ENCODE measurements at places on chromosomes 3 and 15. TPM values are rescaled to one million over a fixed set of nuclear protein-coding genes. Genes with fewer than 3 reads are reported as not detected.

GRCh38 chr3:149085828-149086231 is 503 bp downstream of the HLTF start:
- DNase-seq: no peak

GRCh38 chr3:148879256-148879655 is 14.2 kb downstream of the CPA3 start:
- no peak for DNase-seq

PLA2G4B gene
- total RNA-seq: 1.5 TPM

- DNase-seq: no peak
These were observed 23.2 kb upstream of the SNRPA1 start for GRCh38 chr15:101318147-101318819.

ERICH6 gene
- not detected for total RNA-seq

DNA sequence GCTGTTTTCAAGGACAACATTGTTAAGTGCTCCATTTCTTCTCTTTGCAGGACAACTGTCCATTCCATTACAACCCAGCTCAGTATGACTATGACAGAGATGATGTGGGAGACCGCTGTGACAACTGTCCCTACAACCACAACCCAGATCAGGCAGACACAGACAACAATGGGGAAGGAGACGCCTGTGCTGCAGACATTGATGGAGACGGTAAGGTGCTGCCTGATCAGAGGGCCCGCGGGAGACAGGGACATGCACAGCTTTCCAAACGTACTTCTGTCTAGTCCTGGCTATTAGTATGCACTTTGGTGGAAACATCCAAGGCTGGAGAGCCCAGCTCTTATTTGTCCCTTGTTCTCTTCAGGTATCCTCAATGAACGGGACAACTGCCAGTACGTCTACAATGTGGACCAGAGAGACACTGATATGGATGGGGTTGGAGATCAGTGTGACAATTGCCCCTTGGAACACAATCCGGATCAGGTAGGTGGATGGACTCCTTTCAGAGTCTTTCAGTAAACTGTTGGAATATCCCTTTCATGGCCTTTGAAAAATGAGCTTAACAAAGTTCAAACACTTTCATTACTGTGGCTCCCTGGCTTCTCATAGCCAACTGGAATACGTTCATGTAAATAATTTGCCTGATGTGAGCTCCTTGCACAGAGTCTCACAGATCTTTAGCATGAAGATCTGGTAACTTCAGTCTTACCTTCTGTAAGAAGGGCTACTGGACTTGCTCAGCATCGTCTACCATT is 10.4 kb downstream of the THBS1 start:
- no peak for DNase-seq

FGD5 gene
- 34.7 TPM for total RNA-seq
